ENCODE measurements at places on chromosomes 12 and 14.

GRCh38 chr12:56041552-56042429 is at the start of gene RPS26:
TSS of gene RPS26 (plus strand) at chr12:56041918. CDS start at chr12:56042167, 249 bp downstream.
- DNase-seq = peak; percentile 95

- no peak for DNase-seq
Measured at GRCh38 chr14:104094709-104095425, 9.4 kb downstream of the ASPG start.

DNA sequence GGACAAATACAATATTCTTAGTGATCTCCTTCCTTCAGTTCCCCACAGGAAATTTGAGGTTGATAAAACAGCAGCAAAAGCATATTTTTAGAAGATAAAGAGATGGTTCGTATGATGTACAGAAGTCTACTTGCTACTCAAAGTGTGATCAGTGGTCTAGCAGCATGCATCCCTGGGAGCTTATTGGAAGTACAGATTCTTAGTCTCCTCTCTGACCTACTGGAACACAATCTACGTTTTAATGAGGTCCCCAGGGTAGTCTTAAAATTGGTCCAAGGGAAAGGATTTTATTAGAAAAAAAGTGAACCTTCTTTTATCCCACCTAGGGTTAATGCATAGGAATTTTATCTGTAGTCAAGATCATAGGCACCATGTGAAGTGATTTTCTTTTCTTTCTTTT is 703.4 kb downstream of the NRXN3 start:
- no peak for DNase-seq

- no peak for DNase-seq
Measured at GRCh38 chr12:52391618-52392002, 6.2 kb upstream of the KRT84 start.

GRCh38 chr12:72560003-72560769 is 288.0 kb downstream of the TRHDE start:
- DNase-seq = no peak

DNA sequence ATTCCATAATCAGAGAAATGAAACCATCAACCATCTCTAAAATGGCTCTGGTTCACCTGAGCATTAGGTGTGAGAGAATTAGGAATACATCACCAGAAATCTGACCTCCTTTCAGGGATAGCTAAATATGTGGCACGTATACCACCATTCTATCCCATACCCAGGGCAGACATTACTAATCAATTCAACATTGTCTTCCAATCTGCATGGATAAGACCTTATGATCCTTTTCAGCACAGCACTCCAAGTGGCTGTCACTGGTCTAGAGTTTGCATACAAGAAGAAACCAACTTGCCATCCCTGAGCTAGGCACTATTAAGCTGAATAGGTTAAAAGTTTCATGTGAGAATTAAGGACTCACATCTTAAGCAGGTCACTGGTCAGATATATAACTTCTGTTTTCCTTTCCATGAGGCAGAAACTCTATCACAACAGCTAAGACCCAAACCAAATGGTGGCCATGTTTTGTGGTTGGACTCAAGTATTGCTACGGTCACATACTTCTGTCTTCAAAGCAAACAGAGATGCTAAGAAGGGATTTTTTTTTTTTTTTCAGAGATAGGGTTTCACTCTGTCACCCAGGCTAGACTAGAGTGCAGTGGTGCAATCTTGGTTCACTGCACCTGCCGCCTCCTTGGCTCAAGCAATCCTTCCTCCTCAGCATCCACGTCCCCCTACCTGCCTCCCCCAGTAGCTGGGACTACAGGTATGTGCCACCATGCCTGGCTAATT is 249.0 kb downstream of the DPF3 start:
- DNase-seq = no peak

DNA sequence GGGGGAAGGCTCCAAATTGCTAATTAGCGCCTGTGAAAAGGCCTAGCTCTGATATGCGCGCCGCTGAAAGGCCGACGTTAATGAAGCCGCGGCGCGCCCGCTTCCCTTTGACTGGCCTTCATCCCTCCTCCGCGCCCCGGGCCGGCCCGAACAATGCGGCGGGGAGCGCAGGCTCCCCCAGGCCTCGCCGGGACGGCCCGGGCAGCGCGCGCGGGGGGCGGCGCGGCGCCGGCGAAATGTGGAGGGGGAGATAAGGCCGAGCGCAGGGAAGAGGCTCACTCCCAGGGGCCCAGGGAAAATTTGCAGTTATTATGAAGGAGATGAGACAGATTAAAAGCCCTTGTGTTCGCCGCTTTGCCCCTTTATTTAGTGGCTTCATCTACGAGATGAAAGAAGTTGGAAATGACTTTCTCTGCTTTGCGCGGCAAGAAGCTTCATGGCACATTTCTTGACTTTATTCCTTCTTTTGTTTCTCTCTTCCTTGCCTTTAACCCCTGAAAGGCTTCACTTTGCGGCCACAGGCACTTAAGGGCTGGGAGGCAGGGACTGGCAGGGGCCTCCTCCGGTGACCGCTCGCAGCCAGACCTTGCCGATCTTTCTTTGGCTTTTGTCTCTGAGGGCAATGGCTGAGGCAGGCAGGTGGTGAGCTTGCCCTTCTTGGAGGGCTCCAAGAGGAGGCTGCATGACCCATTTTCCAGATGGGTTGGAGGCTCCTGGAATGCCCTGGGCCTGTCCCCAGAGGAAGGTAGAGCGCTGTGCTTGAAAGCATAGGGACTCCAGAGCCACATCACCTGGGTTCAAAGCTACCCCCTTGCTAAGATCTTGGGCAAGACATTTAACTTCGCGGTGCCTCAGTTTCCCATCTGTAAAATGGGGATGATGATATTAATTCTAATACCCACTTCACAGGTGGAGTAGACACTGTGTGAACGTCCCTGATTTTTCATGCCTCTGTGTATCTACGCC is 12.7 kb upstream of the GPATCH2L start:
- DNase-seq = no peak

GRCh38 chr14:23301969-23302289 is 730 bp downstream of the PPP1R3E start:
- no peak for DNase-seq

- no peak for DNase-seq
Measured at GRCh38 chr12:57058454-57058853, 8.5 kb upstream of the MYO1A start.
